CD4-positive, alpha-beta T cell treated with Interleukin-10 for 1 hour (primary cell): ENCODE measurements at places on chromosomes 2 and 18.
A peak's percentile ranks its signal among the peaks of the same experiment; 100 is the strongest.

DNA sequence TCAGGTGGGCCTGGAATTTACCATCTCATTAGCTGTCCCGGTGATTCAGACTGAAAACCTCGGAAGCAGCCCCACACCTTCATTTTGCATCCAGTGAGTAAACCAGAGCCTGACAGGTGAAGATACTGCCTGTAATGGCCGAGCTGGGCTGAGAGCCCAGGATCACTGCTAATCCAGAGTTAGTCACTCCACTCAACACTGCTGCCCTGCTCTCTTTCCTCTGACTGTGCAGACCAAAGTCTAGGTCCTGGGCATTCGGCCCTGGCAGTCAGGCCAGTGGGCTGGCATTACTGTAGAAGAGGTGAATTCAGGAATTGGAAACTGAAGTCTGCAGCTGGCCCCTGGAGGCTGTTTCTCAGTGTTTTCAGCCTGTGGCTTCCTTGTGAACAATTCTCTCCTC lies 44.3 kb downstream of the TMEM17 start:
- no peak for DNase-seq

- DNase-seq = no peak
Observed at GRCh38 chr18:22409445-22409844, 8.3 kb downstream of the CTAGE1 start.

DNA sequence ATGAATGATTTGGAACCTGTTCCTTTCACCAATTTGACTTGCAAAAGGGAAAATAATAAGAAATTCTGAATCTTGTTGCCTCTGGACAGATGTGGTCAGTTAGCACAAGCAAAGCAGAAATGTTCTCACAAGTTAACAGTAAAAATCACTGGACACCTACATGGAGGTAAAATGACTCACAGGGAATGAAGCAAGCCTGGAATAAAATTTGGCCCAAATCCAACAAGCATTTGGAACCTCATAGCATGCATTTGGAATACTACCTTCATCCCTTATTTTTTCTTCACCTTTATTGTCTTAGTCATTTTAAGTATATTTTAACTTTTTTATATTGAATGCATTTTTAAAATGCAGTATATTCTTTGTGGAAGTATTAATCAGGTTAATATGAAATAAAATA lies 602.9 kb downstream of the ARHGAP15 start:
- no peak for DNase-seq

- DNase-seq = no peak
Observed at GRCh38 chr2:205139822-205140463, 542.4 kb upstream of the NRP2 start.

- peak; percentile 8 for DNase-seq
Observed at GRCh38 chr2:230582851-230583283, 129.8 kb upstream of the CAB39 start.

GRCh38 chr2:197814526-197814925 lies 10.1 kb downstream of the PLCL1 start:
- no peak for DNase-seq
